ENCODE measurements at places on chromosomes 3 and 15. TPM values are rescaled to one million over a fixed set of nuclear protein-coding genes. Genes with fewer than 3 reads are reported as not detected.

IL5RA gene
- total RNA-seq = not detected

GRCh38 chr15:68272721-68273271 lies 4.7 kb upstream of the FEM1B start:
- no peak overlapping the region for H3K27ac ChIP-seq
- H3K27me3 ChIP-seq = no peaks in the 10 kb centered on the region
- no peak overlapping the region for H3K4me3 ChIP-seq
- DNase-seq = no peak
- no peaks in the 10 kb centered on the region for H3K36me3 ChIP-seq

- peaks cover 48% of the 10 kb centered on the region for H3K27me3 ChIP-seq
- peaks cover 14% of the 10 kb centered on the region for H3K4me1 ChIP-seq
- no peak overlapping the region for H3K27ac ChIP-seq
- H3K4me3 ChIP-seq = peak overlapping the region; percentile 93
These were observed 155.1 kb upstream of the FRMD4B start for GRCh38 chr3:69540706-69541581.

DNA sequence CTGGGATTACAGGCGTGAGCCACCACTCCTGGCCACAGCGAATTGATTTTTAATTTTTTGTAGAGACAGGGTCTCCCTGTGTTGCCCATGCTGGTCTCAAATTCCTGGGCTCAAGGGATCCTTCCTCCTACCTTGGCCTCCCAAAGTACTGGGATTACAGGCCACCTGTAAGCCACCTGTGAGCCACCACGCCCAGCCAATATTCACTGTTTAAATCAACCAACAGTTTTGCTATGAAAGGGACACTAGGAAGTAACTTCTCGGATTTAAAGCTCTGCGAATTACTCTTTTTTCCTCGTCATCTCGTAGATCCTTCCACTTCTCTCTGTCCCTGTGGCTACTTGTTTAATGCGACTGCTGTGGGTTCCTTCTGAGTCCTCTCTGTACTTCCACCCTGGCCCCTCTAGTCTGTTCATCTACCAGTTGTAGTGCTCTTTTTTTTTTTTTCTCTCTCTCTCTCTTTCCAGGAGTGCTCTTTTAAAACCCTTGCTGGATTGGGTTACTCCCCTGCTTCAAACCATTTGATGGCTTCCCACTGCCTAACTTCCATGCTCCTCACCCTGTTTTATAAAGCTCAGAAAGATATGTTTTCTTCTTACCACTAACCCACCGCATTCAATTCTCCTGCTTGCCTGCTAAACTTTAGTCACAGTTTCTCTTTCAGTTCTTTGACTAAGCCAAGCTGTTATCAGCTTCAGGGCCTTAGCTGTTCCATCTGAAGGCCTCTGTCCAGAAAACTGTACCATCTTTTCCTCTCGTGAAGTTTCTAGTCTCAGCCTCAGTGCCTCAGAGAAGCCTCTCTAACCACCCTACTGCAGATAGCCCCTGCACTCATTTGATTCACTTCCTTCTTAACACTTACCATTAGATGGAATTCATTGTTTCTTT lies 12.4 kb downstream of the RTF1 start:
- no peaks in the 10 kb centered on the region for H3K36me3 ChIP-seq
- no peak overlapping the region for H3K27ac ChIP-seq
- no peaks in the 10 kb centered on the region for H3K4me1 ChIP-seq
- no peak overlapping the region for H3K4me3 ChIP-seq
- DNase-seq = no peak

DNA sequence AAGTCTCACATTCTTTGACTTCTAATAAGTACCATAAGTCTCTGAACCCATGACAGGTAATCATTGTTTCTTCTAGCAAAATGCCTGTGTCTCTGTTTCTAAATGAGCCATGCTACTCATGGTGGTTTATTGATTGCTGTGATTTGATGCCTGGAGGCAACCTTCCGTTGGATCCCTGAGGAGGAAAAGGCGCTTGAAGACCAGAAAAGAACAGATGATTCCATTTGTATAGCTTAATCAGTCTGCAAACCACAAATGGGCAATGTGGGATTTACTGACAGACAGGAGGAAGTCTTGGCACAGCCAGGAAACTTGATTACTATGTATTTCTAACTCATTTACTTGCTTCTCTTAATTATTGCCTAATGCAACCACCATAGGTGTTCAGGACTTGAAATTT lies 103.1 kb upstream of the MRPL3 start:
- no peak overlapping the region for H3K4me3 ChIP-seq
- no peaks in the 10 kb centered on the region for H3K27me3 ChIP-seq
- DNase-seq = no peak
- no peaks in the 10 kb centered on the region for H3K36me3 ChIP-seq

GRCh38 chr15:68292967-68293366 lies 15.4 kb downstream of the FEM1B start:
- H3K4me3 ChIP-seq = no peak overlapping the region
- H3K27ac ChIP-seq = no peak overlapping the region
- peaks cover 18% of the 10 kb centered on the region for H3K36me3 ChIP-seq
- H3K27me3 ChIP-seq = no peaks in the 10 kb centered on the region

DNA sequence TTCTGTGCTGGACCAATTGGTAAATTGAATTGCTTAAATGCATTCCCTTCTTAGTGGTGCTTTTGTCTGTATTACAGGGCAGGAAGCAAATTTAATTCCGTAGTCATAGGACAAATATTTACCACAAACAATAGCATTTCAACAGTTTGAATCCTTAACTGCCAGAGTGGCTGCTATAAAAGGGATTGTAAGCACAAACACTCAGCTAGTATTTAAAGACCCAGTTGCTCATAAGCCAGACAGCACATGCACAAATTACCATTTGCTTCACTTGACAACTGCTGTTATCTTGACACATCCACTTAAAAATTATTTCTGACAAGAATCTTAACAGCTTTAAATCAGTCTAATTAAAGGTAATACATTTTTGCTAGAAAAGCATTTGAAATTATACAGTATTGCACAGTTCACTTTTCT lies 490.2 kb upstream of the ADAMTS9 start:
- no peak for DNase-seq
- H3K36me3 ChIP-seq = no peaks in the 10 kb centered on the region
- H3K4me3 ChIP-seq = no peak overlapping the region
- no peaks in the 10 kb centered on the region for H3K4me1 ChIP-seq

GRCh38 chr3:169494982-169495381 lies 168.5 kb downstream of the MECOM start:
- no peaks in the 10 kb centered on the region for H3K36me3 ChIP-seq
- no peak for DNase-seq
- no peaks in the 10 kb centered on the region for H3K4me1 ChIP-seq
